ENCODE measurements at places on chromosomes 2 and 18.
A peak's percentile ranks its signal among the peaks of the same experiment; 100 is the strongest.

- no peak for DNase-seq
These were observed 175.2 kb upstream of the SLC14A2 start for GRCh38 chr18:45439851-45440645.

DNA sequence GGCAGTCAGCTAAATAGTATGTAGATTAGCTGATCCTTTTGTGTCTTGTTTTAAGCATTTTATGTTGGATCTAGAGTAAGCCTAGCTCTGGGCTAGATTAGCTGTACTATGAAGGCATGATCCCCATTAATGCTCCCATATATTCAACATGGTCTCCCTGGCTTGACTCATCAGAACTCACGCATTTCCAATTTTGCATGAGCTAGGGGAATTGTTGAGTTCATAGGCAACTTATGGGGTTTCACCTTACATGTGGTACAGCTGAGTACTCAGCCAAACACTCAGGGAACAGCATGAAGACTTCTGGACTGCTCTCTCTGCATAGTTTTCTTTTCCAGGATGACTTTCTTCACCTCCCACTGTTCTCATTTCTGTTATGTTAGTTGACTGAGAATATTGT, 248.2 kb downstream of the TMX3 start:
- no peak for DNase-seq

GRCh38 chr18:49170145-49170544, 219.4 kb upstream of the SMAD7 start:
- DNase-seq: no peak

- DNase-seq: no peak
These were observed 174.1 kb downstream of the CDH7 start for GRCh38 chr18:65924904-65925303.

GRCh38 chr2:95060446-95061118, 35.1 kb downstream of the MAL start:
- DNase-seq: peak; percentile 52

DNA sequence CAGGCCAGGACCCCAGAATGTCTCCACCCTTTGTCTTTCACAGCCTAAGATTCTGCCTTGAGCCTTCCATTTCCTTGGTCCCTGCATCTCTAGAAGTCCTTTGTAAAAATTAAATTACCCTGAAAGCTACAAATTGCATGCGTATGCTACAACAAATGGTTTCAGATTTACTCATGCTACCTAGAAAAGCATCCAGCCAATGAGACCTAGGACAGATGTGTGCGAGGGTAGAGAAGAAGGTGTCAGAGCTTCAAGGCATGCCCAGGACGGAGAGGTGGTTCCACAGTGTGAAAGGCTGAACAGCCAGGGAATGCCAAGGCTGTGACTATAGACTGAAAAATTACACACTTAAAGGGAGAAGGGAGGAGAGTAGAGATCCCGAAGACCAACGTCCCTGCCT, 40.2 kb downstream of the CCBE1 start:
- no peak for DNase-seq

DNA sequence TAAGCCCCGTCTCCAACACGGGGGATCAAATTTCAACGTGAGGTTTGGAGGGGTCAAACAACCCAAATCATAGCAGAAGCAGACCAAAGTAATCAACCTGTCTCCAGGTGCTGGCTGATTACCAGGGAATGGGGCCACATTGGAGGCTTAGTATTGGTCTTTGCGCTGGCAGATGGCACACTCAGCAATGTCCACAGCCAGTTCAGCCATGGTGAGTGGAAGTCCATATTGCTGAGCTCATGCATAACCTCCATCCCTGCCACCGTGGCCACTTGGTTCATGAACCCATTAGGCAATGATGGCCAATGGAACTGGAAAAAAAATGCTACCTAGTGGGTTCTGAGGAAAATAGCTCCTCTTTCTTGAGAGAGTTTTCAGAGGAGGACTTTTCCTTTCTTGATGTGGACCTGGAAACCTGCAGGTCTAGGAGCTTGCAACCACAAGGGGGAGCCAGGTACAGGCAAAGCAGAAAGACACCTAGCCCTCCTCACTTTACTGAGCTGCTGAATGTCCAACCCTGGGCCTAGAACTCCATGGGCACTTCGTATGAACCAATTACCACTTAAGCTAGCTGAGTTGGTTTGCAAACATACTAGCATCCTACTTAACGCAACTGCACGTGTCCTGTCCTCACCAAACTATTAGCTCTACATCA, 128.0 kb upstream of the GYPC start:
- DNase-seq: no peak

DNA sequence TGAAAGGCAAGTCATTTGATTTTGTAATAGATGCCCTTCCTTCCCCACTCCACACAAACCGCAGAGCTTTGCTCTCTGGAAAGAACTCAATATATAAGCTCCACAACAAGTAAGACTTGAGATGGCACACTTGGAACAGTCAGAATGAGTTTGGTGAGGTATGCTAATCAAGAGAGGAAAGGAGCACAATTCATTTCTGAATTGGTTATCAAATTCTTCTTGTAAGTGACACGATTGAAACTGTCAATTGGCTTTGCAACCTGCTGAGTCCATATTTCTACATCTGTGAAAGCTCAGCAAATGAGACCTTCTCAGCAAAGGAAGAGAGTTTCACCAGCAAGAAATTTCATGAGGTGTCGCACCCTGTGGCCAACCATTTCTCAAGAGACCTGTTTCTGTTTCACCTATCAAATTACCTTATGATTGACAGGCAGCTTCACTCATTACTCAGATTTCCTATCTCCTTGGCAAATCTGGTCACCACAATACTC, 19.1 kb downstream of the CTLA4 start:
- no peak for DNase-seq

DNA sequence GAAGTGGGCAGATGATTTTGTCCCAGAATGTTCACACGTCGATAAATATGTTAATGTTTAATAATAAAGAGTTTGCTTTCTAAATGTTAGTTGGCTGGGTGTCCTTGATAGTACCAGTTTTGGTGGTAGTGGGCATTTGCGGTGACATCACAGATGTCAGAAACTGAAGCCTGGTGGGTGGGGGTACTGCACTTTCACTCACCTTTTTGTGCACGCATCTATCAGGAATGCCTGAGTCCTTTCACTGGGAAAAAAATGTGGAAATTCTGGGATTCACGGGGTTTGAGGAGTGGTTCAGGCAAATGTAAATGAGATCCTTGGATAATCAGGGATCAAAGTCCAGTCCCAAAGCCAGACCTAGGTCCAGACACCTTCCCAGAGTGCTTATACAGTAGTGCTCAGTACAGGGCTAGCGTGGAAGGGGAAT, 3.2 kb downstream of the EPAS1 start:
- DNase-seq: no peak

- DNase-seq: no peak
These were observed 110.9 kb upstream of the L3MBTL4 start for GRCh38 chr18:6525604-6526003.

GRCh38 chr2:236954641-236955040, 131.0 kb upstream of the COPS8 start:
- DNase-seq: no peak

DNA sequence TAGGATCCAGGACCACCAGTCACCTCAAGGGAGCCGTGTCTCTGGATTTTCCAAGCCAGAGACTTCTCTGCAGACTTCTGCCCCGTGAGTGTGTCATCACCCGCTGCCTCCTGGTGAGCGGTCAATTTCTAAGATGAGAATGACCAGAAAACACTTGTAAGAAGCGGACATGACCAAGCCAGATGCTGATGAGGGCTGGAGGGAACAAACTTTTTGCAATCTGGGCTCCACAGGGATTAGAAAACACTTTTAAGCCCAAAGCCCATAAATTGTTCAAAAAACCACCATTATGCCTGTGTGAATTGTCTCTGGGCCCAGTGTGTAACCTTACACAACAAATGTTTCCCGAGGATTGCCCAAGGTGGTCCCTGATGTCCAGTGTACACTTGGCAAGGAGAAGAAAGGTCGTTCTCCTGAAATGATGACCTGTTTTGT, 5.3 kb upstream of the NPPC start:
- DNase-seq: peak; percentile 81

DNA sequence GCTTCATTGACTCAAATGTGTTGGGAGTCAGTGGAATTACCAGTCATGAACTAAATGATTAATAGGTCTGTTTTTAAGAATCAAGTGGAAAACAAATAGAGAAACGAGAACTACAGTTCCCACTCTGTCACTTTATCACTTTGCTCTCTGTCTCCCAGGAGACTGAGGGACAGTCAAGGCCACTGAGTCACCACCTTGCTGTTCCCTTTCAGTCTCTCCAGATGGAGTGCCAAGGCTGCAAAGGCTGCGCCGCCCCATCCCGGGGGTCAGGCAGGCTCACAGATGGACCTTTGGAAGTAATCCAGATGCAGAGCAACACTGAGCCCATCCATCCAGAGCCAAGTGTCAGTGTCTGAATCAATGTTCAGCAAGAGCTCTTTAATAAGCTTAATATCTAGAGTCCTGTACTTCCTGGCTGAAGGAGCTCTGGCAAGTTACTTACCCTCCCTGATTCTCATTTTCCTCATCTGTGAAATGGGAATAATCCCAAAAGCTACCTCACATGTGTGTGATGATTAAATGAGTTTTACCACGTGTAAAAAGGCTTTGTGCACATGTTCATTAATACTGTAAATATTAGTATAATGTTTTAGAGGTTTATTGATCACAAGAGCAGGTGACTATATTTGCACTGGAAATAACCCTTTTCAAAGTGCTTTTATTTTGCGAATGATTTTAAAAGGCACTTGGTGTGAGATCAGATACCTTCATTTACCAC, 43.0 kb upstream of the EFEMP1 start:
- no peak for DNase-seq

GRCh38 chr2:46794693-46795317, 120.8 kb downstream of the MCFD2 start:
- no peak for DNase-seq

GRCh38 chr2:217497843-217498377, 504.9 kb downstream of the TNS1 start:
- no peak for DNase-seq

GRCh38 chr18:68504441-68505177, 210.3 kb downstream of the TMX3 start:
- DNase-seq: no peak

DNA sequence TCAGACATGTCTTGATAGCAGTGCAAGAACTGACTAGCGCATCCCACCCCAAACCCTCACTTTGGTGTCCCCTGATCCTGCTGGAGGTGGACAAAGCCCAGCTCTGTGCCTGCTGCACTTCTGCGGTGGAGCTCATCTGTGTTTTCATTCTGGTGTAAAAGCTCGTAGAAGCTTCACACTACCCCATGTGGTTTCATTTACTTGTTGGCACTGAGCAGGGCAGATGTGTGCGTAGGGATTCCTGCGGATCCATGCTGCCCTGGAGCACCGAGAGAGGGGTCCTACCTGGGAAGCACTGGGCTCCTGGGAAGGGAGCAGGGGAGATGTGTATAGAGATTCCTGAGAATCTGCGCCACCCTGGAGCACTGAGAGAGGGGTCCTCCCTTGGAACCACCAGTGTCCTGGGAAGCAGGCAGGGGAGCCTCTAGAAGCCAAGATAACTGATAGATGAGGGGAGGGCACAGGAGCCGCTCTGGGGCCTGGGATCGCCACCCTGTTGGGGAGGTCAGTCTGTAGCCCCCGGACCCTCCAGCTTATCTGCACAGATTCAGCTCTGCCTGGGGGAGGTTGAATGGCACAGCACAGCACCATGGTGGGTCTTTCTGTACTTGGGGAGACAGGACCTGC, 106.9 kb upstream of the OTOS start:
- DNase-seq: peak; percentile 18

DNA sequence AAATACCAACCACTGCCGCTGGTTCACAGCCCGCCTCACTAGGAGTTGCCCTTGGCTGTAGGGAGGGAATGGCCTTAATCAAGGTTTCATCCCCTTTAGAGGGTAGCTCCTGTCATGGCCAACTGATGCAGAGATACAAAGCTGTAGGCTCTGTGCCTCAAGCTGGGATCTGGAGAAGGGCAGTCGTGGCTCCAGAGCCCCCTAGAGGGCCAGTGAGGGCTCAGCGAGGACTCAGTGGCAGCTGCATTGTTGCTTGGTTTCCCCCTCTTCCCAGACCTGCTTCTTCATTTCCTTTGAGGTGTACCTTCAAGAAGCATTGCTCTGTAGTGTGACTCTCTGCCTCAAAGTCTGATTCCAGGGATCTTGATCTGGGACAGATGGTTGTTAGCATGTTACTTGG, 302.1 kb downstream of the LPIN1 start:
- no peak for DNase-seq

DNA sequence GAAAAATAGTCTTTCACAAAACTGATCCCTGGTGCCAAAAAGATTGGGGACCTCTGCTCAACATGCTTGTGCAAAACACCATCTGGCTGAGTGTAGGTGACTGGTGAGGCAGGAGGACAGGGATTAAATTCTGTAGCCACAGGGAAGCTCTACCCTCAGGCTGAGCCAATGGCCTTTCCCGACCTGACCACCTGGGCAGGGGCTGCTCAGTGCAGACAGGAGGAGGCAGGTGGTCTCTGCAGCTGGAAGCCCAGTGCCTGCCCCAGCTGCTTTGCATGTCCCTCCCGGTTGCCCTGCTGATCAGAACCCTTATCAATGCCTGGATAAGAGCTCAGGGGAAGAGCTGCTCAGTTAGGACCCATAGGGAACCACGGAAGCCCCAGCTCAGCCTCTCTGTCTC, 235.3 kb downstream of the ANKRD36 start:
- no peak for DNase-seq

- no peak for DNase-seq
These were observed 360.6 kb downstream of the RND3 start for GRCh38 chr2:150126839-150127238.

DNA sequence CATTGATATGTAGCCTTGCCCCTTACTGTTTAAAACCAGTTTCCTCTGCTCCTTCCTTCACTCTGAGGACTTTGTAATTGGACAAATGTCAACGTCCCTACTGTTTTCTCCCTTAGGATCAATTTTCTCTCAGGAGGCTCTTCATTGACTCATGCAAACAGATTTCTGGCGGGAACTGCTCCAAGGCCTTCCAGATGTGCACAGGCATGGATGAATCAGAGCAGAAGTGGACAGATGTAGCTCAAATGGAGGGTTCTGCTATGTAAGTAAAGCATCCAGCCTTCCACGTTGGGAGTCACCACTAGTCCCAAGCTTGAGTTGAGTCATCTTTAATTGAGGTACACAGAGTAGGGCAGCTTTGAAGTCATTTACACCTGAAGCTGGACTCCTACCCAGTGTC, 34.1 kb upstream of the ZDBF2 start:
- DNase-seq: no peak

DNA sequence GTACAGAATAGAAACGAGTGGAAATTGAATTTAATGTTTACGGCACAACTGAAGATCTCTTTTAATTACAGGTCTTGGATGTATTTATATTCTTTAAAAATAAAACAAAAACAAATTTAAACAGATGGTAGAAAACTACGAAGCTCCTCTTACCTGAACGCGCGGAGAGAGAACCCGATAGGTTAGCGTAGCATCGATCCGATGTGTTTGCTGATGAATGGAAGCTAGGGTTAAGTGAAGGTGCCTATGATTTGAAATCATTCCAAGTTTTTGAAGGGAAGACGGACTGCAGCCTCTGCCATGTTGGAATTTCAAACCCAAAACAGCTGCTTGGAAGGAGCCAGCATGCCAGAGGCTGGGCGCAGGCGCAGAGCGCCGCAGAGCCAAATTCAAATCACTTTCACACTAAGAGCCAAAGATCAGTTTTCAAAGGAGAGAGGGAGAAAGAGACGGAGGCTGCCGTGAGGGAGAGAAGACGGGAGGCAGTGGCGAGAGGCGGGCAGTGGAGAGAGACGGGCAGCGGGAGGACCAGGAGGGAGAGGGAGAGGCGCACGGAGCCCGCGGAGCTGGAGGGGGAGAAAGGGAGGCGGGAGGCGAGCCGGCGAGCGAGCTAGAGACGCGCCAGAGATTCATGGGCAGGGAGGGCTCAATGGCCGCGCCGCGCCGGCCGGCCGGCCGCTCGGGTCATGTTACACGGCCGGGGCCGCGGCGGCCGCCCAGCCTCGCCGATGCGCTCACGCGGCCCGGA, at the start of gene FIGN:
FIGN (minus strand) TSS at position 324 of the 748 bp plus-strand sequence. CDS start 1,081 bp downstream, outside the sequence.
- DNase-seq: peak; percentile 85

GRCh38 chr18:23591011-23591410, 4.7 kb upstream of the NPC1 start:
- DNase-seq: no peak
